ENCODE measurements at places on chromosomes 3 and 15. TPM values are rescaled to one million over a fixed set of nuclear protein-coding genes. Genes with fewer than 3 reads are reported as not detected.

GRCh38 chr3:111373861-111374260, 168.1 kb upstream of the CD96 start:
- DNase-seq: no peak

DNA sequence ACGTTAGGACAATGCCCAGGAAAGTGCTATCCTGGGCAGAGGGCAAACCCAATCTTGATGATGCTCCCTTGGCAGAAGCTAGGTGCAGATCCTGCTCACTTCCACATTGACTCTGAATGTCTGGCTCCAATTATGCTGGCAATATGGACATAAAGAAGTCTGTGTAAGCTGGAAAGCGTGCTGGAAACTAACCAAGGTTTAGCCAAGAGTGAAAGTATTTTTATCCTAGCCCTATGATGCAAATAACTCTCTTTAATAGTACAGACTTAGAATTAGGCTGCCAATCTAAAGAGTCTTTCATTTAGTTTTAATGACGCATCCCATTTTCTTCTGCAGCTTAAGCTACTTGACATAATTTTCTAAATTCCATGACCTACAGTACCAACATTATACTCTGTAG, 571.8 kb downstream of the TUSC7 start:
- no peak for DNase-seq

DNA sequence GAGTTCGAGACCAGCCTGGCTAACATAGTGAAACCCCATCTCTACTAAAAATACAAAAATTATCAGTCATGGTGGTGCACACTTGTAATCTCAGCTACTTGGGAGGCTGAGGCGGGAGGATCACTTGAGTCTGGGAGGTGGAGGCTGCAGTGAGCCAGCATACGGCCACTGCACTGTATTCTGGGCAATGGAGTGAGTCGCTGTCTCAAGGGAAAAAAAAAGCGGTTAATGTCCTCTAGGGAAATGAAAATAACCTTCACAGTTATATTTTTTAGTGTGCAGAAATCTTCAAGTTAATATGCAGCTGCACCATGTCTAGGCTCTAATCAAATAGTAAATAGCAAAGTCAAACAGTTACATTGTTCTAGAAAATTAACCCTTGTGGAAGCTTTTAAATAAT, 14.8 kb downstream of the CEP19 start:
- no peak for DNase-seq

CCR3 gene
- total RNA-seq: not detected

- no peak for DNase-seq
Measured at GRCh38 chr3:16148213-16148612, 26.3 kb upstream of the GALNT15 start.

GRCh38 chr15:101543926-101544612, 54.6 kb upstream of the PCSK6 start:
- no peak for DNase-seq

GRCh38 chr3:77040216-77040615, 317 bp downstream of the ROBO2 start:
- no peak for DNase-seq

DNA sequence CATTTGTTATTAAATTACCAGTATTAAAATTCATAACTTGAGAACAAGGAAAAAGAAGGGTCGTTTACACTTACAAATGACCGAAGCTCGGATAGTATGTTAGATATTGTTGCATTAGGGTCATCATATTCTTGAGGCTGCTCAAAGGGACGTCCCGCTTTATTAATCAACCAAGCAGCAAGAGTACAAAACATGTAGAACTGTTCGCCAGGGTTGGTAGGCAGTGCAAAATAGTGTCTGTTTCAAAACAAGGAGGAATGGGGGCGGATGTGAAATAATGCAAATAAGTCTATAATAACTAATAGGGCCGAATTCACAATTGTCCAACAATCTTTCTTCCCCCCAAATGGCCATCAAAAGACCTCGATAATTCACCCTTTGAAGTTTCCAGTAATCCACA, 2.9 kb downstream of the IFT57 start:
- no peak for DNase-seq

- no peak for DNase-seq
Measured at GRCh38 chr3:15241341-15241740, 35.3 kb downstream of the CAPN7 start.

- DNase-seq: no peak
Measured at GRCh38 chr15:76258460-76258859, 52.8 kb downstream of the ETFA start.

RBPMS2 gene
- total RNA-seq: not detected

GRCh38 chr3:57275393-57275792, 17.1 kb downstream of the ASB14 start:
- DNase-seq: no peak

DNA sequence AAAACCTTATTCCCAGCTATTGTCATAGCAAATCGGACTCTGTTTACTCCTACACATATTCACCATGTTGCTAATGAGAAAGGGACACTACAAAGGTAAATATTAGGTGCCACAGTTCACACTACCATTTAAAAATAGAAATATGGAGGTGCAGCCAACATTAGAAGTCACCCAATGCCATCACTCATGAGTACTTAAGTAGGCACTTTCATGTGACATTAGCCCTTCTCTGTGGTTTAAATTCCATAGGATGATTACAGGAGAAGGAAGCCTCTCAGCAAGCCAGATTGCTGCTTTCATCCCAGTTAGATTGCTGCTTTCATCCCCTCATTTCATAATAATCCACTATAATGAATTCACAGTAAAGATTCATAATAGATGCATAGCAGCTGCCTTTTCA, 376.8 kb upstream of the ALCAM start:
- no peak for DNase-seq

ANKRD34C gene
- not detected for total RNA-seq

TRIP4 gene
- total RNA-seq: 27.2 TPM

ARHGEF26 gene
- 0.22 TPM for total RNA-seq

BAHD1 gene
- total RNA-seq: 37.6 TPM

DNA sequence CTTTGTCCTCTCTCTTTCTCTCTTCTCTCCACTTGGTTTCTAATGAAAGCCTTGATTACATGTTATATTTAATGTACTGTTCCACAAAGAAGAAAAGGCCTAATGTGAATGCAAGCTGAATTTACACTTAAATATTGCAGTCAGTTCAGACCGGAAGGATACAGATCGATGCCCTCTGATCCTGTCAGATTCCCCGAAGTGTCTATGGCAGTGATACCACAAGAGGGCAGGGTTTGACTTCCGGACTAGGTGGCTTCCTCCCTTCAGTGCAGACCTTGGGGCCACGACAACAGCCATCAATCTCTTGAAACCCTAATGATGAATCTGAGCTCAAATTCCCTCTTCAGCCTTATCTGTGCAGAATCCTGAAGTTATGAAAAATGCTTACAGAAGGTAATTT, 29.5 kb downstream of the AGTR1 start:
- DNase-seq: no peak

HHLA2 gene
- total RNA-seq: 0.75 TPM

GOLGA6L7 gene
- total RNA-seq: not detected

CPNE9 gene
- total RNA-seq: 0.55 TPM

- DNase-seq: no peak
Measured at GRCh38 chr15:79221696-79222095, 60.8 kb upstream of the ANKRD34C start.

GRCh38 chr15:91228890-91229289, 128.8 kb downstream of the SV2B start:
- DNase-seq: no peak

GRCh38 chr3:112847692-112848091, 1.0 kb upstream of the CD200R1L start:
- no peak for DNase-seq

Measured in naive thymus-derived CD8-positive, alpha-beta T cell (primary cell).